ENCODE measurements at places on chromosomes 7 and 10. TPM values are rescaled to one million over a fixed set of nuclear protein-coding genes. Genes with fewer than 3 reads are reported as not detected.

SLC18A3 gene
- total RNA-seq, result not detected

DNA sequence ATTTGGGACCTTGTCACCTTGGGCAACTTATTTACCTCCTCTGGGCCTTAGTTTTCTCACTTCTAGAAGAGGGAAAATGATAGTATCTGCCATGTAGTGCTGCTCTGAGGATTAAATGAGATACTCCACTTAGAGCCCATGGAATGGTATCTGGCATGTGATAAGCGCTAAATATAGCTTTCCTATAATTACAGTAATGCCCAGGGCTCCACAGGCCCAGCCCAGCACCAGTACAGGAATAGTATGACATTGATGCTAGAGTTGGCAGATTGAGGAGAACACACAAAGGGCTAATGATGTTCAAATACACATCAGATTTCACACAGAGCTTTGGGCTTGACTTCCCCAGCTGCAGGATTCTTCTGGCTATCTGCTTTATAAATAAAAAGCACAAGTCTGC is 34.9 kb downstream of the FAS start:
- H3K4me1 ChIP-seq, result peaks cover 4% of the 10 kb centered on the region
- peaks cover 35% of the 10 kb centered on the region for H3K36me3 ChIP-seq
- H3K27me3 ChIP-seq, result no peaks in the 10 kb centered on the region

DNA sequence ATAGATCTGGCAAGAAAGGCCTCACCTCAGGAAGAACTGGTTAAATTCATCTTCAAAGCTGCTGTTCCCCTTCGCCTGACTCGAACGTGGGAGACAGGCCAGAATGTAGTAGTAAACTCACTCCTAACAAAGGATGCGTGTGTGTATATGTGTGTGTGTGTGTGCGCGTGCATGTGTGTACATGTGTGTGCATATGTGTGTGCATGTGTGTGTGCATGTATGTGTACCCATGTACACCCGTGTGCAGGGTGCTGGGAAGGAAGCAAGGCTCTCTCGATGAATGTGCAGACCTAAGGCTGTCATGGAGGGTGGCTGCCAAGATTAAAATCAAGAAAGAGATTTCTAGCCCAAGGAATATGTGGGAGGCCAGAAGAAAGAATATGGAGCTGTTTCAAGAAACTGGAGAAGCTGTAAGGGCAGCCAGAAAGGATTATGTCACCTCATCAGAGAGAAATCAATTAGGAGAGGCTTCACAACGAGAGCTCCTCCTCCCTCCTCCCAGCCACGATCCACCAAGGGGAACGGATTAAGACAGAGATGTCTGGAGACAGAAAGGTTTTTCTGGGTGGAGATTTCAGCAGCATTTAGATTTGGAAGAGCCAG is 34.0 kb upstream of the LBX1 start:
- H3K27me3 ChIP-seq, result peaks cover 25% of the 10 kb centered on the region
- no peak overlapping the region for H3K27ac ChIP-seq
- H3K4me1 ChIP-seq, result no peaks in the 10 kb centered on the region
- DNase-seq, result no peak
- no peaks in the 10 kb centered on the region for H3K36me3 ChIP-seq

GRCh38 chr7:153433223-153433622 is 619.0 kb upstream of the DPP6 start:
- H3K27me3 ChIP-seq, result no peaks in the 10 kb centered on the region
- no peak overlapping the region for H3K27ac ChIP-seq

DNA sequence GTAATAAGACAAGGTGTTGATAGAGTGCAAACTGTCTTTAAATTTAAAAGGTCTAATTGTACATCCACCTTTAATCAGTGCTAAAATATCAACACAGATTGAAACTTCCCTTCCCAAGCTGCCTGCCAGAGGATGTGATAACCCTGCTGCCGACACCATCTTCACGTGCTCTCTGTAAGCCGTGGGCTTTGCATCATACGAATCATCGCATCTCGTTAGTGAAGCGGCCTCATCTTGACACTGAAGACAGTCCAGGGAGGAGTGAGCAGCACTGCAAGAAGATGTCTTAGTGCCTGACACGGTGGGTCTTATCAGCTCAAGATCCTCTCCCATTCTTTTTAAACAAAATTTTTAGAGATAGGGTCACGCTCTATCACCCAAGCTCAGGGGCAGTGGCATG is 518.8 kb downstream of the PTPRN2 start:
- H3K4me1 ChIP-seq, result no peaks in the 10 kb centered on the region
- no peaks in the 10 kb centered on the region for H3K27me3 ChIP-seq
- DNase-seq, result no peak
- no peak overlapping the region for H3K4me3 ChIP-seq
- H3K27ac ChIP-seq, result no peak overlapping the region

DNA sequence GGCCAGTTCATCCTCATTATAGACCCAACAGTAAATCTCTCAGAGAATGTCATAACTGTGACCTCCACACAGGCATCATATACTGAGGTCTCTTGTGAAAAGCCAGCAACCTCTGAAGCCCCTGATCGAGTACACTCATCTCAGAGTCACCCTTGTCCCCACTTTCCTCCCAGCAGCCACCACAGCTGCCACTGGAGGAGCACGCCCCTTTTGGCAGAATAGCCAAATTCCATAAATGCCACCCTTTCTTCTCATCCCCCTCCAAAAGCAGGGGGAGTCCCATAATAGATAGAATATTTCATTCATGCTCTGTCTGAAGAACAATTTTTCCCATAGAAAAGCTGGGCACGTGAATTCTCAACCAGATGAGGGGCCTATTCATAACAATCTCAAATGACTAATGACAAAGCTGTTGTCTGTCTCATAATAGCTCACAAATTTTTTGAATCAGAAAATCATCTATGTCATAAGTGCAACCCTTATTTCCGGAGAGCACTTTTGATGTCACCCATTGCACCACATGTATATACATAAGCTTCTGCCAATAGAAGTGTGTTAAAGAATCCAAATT is 47.4 kb downstream of the SGMS1 start:
- H3K27ac ChIP-seq, result no peak overlapping the region
- H3K4me1 ChIP-seq, result peaks cover 2% of the 10 kb centered on the region

DNA sequence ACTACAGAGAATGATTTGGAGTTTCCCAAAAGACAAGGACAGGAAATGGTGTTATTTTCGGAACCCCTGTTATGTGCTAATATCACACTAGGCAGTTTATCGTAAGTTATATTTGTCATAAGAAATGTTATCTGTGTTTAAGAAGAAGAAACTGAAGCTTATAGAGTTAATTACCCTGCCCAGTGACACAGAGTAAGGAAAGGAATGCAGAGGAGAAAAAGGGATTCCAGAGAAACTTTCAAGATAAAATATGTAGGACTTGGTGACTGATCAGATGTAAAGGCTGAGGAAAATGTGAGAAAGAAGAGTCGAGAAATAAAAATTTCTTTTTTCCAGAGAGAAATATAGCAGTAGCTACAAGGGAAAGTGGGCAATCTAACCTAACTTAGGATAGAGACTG is 63.5 kb upstream of the ZNF746 start:
- peaks cover 71% of the 10 kb centered on the region for H3K36me3 ChIP-seq
- H3K4me1 ChIP-seq, result peaks cover 13% of the 10 kb centered on the region
- no peak overlapping the region for H3K4me3 ChIP-seq

DNA sequence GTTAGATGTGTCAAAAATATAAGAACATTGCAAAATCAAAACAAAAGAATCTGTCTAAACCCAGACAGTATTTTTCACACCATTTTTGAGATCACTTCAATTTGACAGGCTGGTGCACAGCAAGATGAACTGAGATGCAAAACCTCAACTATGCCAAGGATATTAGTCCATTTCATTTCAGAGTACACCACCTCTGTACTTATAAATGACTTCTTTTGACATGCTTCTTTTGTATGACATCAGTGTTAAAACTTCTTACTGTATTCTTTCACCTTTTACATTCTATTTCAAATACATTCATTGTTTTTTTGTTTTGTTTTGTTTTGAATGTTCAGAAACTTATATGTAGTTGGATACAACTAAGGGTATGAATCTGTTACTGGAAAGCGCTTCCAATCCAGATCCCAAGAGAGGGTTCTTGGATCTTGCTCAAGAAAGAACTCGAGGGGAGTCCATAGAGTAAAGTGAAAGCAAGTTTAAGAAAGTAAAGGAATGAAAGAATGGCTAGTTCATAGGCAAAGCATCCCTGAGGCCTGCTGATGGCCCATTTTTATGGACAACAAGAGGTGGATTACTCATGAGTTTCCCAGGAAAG is 23.5 kb upstream of the GPR141 start:
- H3K27me3 ChIP-seq, result peaks cover 12% of the 10 kb centered on the region
- H3K36me3 ChIP-seq, result no peaks in the 10 kb centered on the region
- no peak for DNase-seq
- H3K27ac ChIP-seq, result no peak overlapping the region
- no peak overlapping the region for H3K4me3 ChIP-seq

- peaks cover 2% of the 10 kb centered on the region for H3K4me1 ChIP-seq
- H3K27me3 ChIP-seq, result no peaks in the 10 kb centered on the region
- no peak overlapping the region for H3K4me3 ChIP-seq
- no peak for DNase-seq
Measured at GRCh38 chr7:106339513-106340246, 54.9 kb upstream of the NAMPT start.
